Lower leg skin (tissue), 4 donors: ENCODE measurements at places on chromosomes 7 and 10.

DNA sequence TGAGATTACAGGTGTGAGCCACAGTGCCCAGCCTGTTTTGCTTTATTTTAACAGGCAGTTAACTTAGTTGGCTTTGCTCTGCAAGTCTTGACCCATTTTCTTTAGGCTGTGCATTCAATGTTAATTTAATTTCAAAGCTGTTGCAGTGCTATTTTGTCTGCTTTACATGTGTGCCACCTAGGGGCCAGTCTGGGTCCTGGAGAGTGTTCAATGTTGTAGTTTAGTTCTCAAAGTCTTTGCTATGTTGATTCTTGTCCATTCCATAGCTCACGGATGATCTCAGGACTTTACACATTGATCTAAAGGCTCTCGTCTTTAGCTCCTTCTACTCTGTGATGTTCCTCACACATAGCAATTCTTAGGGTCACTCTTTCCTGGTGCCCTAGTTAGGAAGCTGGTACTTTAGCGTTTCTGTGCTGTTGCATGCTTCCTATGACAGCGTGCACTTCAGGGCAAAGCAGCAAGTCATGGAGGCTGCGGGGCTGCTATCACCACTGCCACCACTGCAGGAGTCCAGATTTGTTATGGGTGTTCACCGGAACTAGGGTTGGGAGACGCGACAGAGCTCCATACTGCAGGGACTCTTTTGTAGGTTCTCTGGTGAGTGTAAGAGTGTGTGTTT, 16.4 kb upstream of the ABCA13 start:
- DNase-seq = no peak

- DNase-seq = no peak
These were observed 855.9 kb downstream of the GRID1 start for GRCh38 chr10:85510682-85511081.

DNA sequence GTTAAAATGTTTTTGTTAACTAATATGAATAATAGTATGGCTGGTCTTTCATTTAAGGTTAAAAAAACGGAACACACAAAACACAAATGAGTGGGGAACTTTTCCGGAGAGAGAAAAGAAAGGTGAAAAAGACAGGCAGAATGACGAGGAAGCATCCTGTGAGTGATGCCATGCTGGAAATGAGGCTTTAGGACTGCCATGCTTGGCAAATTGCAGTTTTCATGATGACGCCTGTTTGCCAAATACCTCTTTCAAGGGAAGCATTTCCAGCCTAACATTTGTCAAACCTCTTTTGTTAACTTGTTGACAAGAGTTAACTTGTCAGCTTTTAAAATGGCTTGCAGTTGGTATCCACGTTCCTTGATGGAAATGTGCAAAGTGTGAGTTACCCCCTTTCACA, 127.5 kb downstream of the RSU1 start:
- DNase-seq = no peak

- no peak for DNase-seq
These were observed 7.2 kb downstream of the PALS2 start for GRCh38 chr7:24580283-24580946.

DNA sequence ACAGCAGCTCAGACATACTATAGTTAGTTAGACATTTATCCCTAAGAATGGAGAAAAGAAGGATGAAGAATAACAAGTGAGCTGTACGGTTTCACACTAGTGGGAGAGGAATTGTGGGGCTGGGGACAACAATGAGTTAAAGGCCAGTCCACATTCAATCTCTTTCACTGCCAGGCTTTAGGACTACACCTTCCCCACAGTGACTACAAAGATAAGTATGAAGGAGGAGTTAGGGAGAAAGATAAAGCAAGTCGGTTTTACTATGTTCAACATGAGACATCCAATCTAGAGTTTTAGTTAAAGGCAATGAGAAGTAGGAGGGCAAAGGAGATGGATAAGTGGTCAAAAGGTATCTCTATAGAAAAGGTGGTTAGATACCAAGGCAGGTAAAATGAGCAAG, 16.3 kb downstream of the ARHGAP12 start:
- no peak for DNase-seq

DNA sequence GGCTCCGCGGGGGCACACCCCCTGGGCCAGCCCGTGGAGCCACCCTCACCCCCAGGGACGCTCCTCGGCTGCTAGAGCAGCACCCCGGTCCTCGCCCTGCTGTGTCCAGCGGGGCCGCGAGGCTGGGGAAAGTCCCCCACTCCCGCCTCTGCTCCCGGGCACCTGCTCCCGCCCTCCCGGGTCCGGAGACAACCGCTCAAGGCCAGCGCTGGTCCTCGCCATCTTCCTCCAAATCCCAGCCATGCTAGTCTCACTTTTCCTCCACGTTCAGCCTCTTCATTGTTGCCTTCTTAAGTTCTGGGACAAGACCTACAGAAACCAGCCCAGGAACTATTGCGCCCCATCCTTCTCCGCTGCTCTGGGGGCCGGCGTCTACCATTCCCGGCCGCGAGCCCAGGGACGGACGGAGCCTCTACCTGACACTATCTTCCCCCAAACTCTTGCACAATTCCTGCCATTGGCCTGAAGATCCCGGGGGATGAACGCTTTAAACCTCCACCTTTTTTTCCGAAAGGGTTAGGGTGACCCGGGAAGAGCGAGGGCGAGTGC, 4.8 kb upstream of the KCP start:
- DNase-seq = peak; percentile 78

- no peak for DNase-seq
These were observed 59.7 kb downstream of the SVIL start for GRCh38 chr10:29575098-29575455.

DNA sequence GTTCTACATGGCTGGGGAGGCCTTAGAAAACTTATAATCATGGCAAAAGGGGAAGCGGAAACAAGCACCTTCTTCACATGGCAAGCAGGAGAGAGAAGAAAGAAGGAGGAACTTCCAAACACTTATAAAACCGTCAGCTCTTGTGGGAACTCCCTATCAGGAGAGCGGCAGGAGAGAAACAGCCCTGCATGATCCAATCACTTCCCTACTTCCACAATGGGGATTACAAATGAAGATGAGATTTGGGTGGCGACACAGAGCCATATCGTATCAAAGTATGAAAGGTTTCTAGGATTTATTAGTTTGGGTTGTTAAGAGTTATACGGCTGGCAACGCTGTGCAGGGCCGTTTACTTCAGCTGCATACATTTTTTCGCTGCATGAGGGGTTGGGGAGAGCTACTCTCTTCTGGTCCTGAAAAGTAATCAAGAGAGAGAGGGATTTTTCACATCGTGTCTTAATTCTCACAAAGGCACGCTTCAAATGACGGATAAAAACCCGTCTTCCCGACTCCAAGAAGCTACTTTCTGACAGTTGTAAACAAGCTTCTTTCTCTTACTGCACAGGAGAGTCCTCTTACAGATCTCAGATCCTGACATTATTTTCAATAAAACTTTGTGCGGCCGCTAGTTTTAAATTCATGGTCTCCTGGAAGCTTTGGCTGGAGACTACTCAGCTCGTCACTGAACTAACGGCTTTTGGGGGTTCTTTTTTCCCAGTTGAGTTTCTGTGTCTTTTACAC, 751 bp upstream of the GTPBP10 start:
- no peak for DNase-seq

DNA sequence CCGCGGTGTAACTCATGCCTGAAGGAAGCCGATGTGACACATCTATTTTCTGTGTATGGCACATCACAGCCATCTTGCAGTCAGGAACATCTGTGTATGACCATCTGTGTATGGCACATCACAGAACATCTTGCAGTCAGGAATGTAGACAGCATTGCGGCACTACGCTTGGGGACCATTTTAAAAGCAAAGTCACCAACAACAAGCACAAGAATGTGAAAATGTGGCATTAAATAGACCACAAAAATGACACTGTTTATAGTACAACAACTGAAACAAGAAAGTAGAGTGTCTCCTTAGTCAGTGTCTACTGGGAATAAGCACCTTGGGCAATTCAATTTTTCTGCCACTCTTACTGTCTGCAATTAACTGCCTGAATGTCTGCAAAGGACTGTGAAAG, 124.4 kb downstream of the HGF start:
- no peak for DNase-seq

GRCh38 chr7:22482503-22482902, 17.5 kb downstream of the STEAP1B start:
- no peak for DNase-seq

GRCh38 chr10:42950606-42951485, 126.0 kb upstream of the RET start:
- peak; percentile 10 for DNase-seq

GRCh38 chr10:74055383-74056049, 57.6 kb downstream of the VCL start:
- DNase-seq = no peak

- no peak for DNase-seq
These were observed 81.1 kb upstream of the GTF2IRD1 start for GRCh38 chr7:74372511-74373111.

GRCh38 chr7:98807068-98808048, 62.5 kb downstream of the TMEM130 start:
- DNase-seq = no peak

DNA sequence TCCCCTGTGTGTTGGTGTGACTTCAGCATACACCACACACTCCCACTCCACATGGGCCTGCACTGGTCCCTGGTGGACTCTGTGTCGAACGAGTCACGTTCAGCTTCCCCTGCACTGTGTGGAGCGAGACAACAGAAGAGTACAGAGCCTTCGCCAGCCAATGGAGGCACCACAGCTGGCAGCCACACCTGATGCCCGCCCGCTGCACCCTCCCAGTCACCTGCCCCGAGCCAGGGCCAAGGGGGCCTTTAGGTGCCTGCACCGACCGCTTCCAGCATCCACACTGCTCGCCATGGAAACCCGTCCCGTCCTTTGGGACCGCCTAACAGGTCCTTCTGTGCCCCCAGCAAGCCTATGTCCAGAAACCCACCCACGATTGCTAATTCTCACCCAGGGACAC, 9.2 kb downstream of the FOXL3 start:
- no peak for DNase-seq

GRCh38 chr10:11447586-11447985, 163.9 kb downstream of the USP6NL start:
- no peak for DNase-seq

DNA sequence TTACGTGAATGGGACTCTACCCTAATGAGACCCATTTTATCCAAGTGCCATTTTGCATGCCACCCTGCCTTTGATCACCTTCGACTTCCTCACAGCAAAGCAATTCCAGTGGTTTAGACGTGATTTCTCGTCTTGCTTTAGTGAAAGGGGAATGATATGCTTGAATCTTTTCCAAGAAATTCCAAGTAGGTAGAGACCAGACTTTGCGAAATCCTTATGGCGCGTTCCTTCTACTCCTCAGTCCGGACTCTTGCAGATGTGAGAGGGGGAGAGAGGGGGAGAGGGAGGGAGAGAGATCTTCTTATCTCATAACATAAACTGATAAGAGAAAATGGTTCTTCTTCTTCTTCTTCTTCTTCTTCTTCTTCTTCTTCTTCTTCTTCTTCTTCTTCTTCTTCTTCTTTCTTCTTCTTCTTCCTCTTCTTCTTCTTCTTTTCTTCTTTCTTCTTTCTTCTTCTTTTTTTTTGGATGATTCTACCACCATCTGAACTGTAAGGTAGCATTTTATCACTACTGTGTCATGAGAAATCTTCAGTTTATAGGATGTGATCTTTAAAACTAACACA, 883 bp downstream of the SPAG6 start:
- DNase-seq = no peak

GRCh38 chr10:84196083-84196482, 1.7 kb downstream of the CDHR1 start:
- DNase-seq = no peak

GRCh38 chr10:96415891-96416554, 57.2 kb upstream of the OPALIN start:
- DNase-seq = peak; percentile 42

GRCh38 chr10:4770801-4771553, 55.0 kb upstream of the AKR1E2 start:
- no peak for DNase-seq

DNA sequence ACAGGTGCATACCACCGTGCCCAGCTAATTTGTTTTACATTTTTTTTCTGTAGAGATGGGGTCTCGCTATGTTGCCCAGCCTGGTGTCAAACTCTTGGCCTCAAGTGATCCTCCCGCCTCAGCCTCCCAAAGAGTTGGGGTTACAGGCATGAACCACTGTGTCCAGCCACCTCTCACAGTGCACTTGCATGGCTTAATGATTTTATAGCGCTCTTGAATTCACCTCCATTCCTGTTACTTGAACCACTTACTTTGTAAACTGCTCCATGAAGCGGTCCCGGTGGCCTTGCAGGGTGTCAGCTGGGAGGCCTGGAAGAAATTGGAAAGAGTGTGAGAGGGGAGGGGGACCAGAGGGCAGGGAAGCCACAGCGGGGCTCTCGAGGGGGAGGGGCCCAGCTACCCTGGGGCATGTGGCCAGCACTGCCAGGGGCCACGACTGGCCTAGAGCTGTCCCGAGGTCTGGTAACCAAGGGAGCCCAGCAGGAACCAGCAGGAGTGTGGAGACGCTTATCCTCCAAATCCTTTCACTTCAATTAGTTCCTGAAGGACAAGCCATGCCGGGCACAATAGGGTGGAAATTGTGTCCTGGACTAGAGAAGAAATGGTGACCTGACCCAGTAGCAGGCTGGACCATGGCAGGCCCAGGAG, 76.0 kb downstream of the SPDYE5 start:
- no peak for DNase-seq

DNA sequence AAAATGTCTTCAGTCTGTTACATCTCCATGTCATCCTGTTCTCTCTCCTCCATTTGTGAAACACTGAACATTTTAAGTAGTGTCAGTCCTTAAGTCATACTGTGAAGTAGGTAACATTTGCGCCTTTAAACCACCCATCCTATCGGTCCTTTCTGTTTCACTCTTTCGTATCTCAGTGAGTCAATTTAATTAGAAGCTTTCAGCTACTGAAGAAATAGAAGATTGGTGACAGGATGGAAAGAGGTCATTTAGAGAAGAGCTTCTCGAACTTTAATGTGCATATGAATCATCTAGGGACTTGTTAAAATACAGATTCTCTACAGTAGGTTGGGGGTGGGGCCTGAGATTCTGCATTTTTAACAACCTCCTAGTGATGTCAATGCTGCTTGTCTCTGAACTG, 113.4 kb downstream of the SRI start:
- no peak for DNase-seq

- DNase-seq = no peak
These were observed 57.8 kb upstream of the RAB18 start for GRCh38 chr10:27446091-27446918.

DNA sequence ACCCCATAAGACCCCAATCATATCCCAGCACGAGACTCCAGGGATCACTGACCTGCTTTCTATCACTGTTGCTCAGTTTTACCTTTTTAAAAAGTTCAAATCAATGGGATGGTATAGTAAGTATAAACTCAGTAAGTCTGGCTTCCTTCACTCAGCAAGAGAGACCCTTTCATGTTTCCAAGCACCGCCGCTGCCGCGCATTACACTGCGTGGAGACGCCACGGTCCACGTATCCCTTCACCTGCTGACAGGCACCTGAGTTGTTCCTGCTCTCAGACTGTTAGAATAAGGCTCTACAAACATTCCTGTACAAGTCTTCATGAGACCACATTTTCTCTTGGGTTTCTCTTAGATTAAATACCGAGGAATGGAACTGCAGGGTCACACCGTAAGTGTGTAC, 28.3 kb downstream of the MAD1L1 start:
- DNase-seq = no peak
